ENCODE measurements at places on chromosomes 11 and 22. TPM values are rescaled to one million over a fixed set of nuclear protein-coding genes. Genes with fewer than 3 reads are reported as not detected.

The RIMBP3B gene
- total RNA-seq, result not detected

The CADM1 gene
- 19.3 TPM for total RNA-seq

The OR2AT4 gene
- total RNA-seq, result not detected

The RASSF7 gene
- total RNA-seq, result 19.6 TPM

The OR8G5 gene
- not detected for total RNA-seq

The BEST1 gene
- total RNA-seq, result 0.67 TPM

The ASCL3 gene
- total RNA-seq, result not detected

The OR5P2 gene
- 11.3 TPM for total RNA-seq

The CDKN1C gene
- total RNA-seq, result 0.38 TPM

The CBLIF gene
- not detected for total RNA-seq

The PLEKHB1 gene
- not detected for total RNA-seq

The CARD18 gene
- total RNA-seq, result 3.5 TPM

The IGF2 gene
- under 0.01 TPM for total RNA-seq

The VSIG10L2 gene
- not detected for total RNA-seq

The CATSPER1 gene
- not detected for total RNA-seq

The OR51E2 gene
- not detected for total RNA-seq

The TBX10 gene
- not detected for total RNA-seq

Measured in mammary epithelial cell (primary cell).